ENCODE measurements at places on chromosomes 1 and 21.

- no peak for DNase-seq
Observed at GRCh38 chr1:2617971-2618470, 14.8 kb downstream of the MMEL1 start.

DNA sequence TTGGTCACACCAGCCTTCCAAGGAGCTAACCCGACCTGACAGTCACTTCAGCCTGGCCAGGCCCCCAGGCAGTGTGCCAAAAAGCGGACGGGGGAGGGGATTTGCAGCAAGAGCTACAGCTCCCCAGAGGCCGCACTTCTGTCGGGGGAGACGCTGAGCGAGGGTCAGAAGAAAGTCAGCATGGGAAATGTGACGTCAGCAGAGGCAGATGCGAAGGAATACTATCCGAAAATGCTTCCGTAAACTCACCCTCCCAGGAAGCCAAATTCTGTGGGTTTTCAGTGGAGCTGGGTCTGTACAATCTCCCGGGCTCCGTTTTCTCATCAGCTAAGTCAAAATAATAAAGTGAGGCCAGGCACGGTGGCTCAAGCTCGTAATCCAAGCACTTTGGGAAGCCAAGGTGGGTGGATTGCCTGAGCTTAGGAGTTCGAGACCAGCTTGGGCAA is 28.5 kb upstream of the ECE1 start:
- no peak for DNase-seq

DNA sequence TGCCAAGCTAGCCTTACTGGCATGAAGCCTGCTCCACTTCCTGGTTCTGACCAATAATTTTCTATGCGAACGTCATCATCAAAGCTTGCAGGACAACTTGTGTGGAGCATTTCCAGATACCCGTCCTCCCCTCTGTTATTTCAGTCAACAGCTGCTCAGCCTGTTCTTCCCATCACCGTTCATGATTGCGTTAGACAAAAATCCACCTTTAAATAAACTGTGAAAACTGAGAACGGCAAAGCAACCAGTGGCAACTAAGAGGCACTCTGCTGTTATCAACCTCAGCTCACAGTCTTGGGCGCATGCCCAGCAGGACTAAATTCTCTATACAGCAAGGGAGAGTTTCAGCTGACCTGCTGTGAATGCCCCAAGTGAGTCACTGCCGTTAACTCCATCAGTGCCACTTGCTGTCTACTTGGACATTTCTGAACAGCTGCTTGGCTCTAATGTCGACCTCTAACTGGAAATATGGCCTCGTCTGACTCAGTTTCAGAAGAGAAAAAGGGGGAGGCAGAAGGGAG is 207.4 kb upstream of the RUNX1 start:
- DNase-seq, result no peak

DNA sequence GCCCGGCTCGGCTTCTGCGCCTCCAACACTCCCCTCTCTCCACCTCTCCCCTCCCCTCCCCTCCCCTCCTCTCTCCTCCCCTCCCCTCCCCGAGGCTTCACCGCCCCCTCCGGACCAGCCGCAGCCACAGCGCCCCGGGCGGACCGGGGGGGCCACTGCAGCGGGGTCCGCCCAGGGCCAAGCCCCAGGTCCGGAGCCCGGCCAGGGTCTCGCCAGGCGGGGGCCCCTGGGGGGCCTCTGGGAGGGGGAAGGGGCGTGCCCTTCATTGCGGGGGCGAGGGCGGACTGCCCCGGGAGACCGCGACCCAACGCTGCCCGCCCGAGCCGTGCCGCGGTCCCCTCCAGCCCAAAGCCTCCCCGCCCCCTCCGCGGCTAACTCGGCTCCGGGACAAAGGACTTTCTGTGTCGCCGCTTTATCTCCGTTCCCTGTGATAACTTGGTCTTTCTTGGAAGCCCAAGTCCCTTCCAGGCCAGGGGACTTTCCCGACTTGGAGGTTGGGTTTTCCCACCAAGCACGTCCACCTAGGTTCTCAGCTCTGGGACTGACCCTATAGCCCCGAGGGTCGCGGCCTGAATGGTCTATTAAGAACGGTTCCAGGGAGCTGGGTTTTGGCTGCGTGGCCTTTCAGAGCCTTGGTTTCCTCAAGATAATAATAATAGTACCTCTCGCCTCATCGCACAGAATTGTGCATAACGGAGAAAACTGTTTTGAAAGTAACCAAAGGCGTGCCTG is at the start of gene UBQLN4:
Gene UBQLN4 (minus strand): TSS at position 31 of the 732 bp plus-strand sequence. CDS start 97 bp downstream, outside the sequence.
- peak; percentile 76 for DNase-seq

GRCh38 chr1:10185759-10186158 is 24.6 kb upstream of the KIF1B start:
- DNase-seq, result no peak

- DNase-seq, result no peak
Observed at GRCh38 chr1:66207484-66207883, 326.5 kb upstream of the SGIP1 start.

- DNase-seq, result no peak
Observed at GRCh38 chr1:113765306-113766230, 6.3 kb upstream of the PHTF1 start.

DNA sequence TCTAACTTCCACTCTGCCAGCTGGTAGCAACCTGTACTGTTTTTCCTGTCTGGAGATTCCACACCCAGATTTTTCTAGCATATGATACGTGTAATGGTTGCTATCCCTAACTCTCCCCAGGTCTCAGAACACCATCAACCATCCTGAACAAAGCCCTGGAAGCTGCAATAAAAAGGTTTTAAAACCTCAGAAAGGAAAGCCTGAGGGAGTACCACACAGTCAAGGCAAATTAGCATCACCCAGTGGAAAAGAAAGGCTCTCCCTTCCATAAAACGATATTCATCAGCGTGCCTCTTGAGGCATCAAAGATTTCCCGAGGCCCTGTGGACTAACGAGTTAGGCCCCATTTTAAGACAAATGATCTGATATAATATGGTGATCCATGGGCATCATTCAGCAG is 421.0 kb downstream of the ADGRL2 start:
- DNase-seq, result no peak

DNA sequence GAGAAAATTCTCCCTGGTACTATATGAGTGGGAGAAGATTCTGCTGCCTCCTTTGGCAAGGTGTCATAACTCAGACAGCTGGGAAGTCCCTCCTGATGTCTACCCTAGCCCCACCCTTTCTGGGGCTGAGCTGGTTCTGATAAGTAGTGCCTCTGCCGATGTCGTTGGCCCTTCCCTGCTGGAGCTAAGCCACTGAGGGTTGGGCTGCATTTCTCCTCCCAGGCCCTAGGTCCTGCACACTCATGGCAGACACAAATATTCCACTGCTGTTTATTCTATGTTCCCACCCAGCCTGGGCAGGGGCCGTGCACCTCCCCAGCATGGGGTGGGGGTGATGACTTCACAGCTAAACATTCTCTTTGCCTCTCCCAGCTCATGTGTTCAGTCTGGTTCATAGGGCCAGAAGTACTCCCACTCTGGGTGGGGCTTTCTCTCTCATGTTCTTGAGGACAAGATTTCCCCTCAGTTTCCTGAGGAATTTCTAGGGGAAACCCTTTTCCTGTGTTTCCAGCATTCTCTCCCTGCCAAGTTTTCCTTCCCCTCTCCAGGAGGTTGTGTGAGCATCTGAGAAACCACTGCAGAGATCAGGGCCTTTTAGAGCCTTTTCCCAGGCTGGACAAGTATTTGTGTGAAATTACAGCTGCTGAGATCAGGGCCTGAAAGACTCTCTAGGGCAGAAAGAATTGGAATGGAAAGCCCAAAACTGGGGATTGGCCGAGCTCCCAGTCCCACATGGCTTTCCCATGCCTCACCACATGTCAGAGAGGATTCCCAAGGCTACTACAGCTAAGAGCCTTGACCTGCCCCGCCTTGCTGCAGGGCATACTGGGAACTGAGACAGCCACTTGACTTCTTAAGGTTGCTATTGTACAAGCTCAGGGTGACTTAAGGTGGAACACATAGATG is 66.2 kb downstream of the ATP2B4 start:
- DNase-seq, result no peak

- DNase-seq, result no peak
Observed at GRCh38 chr1:185468626-185469025, 151.6 kb upstream of the IVNS1ABP start.

DNA sequence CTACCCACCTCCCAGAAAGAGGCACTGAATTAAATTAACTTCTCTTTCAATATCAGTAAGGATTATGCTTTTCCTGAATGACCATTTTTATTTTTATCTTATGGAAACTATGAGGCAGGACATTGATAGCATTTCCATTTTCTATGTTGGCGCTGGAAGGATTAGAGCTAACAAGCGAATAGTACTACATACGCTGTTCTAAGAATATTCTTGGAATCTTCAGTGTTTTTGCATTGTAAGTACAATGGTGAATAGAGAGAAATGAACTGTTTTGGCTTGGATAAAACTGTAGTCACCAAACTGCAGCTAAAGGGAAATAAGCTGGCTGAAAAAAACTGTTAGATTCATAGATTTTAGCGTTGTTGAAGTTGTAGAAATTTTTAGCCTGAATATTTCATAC is 779.0 kb upstream of the ADGRL4 start:
- DNase-seq, result no peak

DNA sequence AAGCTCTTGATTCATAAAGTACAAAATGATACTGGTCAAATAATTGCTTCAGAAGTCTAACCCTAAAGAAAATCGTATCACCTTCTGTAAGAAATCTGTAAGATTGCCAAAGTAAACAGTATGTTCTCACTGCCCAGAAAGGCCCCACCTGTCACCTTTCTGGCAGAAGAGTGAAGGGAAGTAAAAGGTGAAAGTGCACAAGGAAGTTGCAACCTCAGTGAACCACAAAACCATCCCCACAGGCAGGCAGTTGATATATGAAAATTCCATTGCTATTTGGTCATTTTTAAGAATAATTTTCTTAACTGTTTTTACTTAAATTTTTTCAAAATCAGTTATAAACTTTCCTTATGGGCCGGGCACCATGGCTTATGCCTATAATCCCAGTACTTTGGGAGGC is 48.5 kb upstream of the FBXO28 start:
- DNase-seq, result no peak

DNA sequence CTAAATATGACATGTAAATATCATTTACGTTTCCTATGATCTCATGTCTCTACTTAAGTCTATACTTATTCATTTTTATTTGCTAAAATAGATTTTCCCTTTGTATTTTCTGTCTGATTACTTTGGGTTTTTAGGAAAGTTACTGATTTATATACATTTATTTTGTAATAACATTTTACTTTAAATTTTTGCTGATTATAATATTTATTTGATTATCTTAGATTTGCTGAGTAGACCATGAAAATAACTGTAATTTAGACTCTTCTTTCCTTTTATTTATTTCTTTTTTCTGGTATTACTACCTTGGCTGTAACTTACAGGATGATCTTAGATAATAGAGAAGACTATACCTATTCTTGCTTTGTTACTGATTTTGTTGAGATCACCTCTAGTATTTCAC is 159.9 kb upstream of the POGK start:
- no peak for DNase-seq

DNA sequence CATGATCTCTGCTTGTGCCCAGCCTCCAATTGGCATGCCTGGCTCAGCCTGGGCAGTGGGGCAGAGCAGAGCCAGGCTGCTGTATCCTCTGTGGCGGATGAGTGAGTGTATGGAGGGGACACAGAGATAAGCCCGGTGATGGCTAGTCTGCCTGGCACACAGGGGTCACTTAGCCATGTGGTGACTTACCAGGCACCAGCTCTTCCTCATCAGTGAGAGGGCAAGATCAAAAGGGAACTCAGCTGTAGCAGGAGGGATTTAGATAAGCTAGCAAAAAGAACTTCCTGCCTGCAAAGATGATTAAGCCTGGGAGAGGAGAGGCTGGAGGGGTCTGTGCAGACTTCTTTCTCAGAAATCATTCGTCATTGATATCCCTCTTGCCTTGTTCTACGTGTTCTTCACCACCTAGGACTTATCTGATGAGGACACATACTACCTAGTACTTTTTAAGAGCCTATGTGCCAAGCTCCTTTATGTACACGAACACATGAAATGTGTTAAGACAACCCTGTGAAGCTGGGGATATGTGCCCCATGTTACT is 7.9 kb downstream of the KIF21B start:
- DNase-seq, result no peak

GRCh38 chr1:201215531-201216357 is 25.1 kb downstream of the IGFN1 start:
- no peak for DNase-seq

DNA sequence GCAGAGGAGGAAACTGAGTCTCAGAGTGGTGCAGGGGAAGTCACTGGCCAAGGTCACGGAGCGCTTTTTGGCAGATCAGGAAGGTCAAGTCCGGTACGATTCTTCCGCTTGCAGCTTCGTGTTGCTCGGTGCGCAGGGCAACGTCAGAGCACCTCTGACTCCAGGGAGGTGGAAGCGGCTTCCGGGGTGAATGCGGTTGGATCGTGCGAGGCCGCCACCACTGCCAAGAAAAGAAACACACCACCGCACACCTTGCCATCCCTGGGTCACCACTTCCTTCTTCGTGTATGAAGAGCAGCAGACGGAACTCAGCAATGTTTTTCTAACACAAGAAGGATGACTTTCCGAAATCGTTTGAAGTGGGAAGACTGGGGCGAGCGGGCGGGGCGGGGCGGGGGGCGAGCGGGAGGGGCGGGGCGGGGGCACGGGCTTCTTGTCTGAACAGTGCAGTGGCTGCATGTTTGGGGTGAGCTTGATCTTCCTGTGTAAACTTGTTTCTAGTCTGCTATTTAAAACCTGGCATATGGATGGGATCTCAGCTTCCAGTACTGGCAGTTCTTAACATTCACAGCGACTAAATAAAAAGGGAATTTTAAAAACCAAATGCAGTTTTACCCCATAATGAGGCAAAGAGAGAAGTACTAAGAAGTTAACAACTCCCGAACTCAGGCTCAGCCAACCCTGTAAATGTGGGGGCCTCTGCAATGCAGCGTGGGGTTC is 300.0 kb downstream of the RRAGC start:
- peak; percentile 72 for DNase-seq

DNA sequence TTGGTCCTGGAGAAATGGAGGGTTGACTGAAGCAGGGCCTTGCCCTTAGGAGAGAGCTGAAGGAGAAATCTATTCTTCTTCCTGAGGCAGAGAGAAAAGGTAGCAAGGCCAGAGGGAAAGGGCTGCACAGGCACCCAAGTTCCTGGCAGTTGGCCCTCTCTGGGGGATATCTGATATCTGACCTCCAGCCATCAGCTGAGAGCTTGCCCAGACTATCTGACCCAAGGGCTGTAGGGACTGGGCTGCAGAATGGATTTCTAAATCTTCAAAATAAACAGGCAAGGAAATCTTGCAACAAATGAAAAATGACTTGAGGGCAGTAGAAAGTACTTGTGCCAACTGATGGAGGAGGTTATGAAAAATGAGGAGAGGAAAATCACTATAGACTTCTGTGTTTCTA is 498 bp upstream of the CLCA2 start:
- no peak for DNase-seq

GRCh38 chr21:20789729-20790500 is 208.3 kb upstream of the NCAM2 start:
- no peak for DNase-seq

DNA sequence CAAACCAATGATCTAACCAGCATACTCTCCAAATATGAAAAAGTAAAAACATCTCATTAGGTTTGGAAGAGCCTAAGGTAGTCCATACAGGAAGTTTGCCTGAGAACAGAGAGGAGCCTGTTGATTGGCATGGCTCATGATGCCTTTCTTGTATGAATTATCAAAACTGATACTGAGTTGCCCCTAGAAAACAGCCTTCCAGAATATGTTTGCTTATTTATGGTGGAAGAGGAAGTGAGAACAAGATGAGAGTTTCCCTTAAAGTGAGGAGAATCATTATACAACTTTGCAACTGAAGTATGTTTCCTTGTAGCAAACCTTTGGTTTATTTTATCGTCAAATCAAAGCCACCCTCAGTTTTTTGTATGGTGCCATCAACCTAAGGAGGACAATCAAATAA is 23.8 kb upstream of the KIAA1614 start:
- no peak for DNase-seq

- DNase-seq, result no peak
Observed at GRCh38 chr1:95957748-95958147, 723.7 kb downstream of the RWDD3 start.

- no peak for DNase-seq
Observed at GRCh38 chr1:238370599-238370998, 479.9 kb upstream of the ZP4 start.

Data from effector CD4-positive, alpha-beta T cell (primary cell).